Stimulated activated CD4-positive, alpha-beta T cell treated with anti-CD3 and anti-CD28 coated beads, Interleukin-1b, Interleukin-23, amount 100 ng/mL, for 1 hour (primary cell): ENCODE measurements at places on chromosomes 7 and 10.

DNA sequence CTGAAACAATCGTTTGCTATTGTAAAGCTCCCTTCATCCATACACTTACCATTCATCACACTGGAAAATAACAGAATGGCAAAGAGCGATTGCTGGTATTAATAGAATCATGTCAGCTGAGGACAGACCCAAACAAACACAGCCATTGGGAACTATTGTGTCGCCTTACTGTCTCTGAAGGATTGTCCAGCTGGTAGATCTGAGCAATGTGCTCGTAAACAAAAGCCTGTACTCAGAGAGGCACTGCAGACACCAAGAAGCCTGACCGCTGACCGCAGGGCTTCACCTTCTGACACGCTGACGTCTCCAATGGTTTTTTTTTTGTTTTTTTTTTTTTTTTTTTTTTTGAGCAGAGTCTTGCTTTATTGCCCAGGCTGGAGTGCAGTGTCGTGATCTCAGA lies 151.0 kb upstream of the FRMD4A start:
- no peak for DNase-seq

DNA sequence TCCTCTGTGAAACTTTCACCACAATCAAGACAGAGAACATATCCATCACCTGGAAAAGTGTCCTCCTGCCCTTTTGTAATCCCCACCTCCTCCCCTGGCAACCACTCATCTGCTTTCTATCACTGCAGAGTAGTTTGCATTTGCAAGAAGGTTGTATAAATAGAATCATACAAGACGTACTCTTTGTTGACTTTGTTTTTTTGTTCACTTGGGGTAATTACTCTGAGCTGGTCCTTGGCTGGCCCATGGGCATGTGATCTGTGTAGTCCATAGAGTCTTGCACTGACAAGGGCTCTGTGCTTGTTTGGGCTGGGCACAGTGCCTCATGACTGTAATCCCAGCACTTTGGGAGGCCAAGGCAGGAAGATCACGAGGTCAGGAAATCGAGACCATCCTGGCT lies 7.8 kb upstream of the HACD1 start:
- no peak for DNase-seq

GRCh38 chr10:125639846-125640245 lies 43.1 kb downstream of the TEX36 start:
- DNase-seq = no peak

GRCh38 chr10:62426600-62426999 lies 52.4 kb downstream of the ZNF365 start:
- no peak for DNase-seq

- no peak for DNase-seq
Measured at GRCh38 chr7:80517282-80517747, 5.5 kb upstream of the GNAT3 start.

DNA sequence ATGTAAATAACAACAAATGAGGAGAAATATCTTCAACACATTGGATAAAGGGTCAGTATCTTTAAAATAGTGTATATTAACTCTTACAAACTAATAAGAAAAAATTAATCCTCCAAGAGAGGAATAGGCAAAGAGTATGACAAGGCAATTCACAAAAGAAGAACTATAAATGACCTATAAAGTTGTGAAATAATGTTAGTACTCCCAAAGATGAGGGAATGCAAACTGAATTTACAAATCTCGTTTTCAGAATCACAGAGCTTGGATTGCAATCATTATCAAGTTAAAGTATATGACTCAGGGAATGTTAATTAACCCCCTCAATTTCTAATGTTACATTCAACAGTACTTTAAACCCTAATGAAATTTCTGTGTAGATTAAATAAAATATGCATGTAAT lies 87.3 kb upstream of the TARP start:
- DNase-seq = no peak

GRCh38 chr7:131618391-131618790 lies 62.0 kb upstream of the PODXL start:
- DNase-seq = no peak

DNA sequence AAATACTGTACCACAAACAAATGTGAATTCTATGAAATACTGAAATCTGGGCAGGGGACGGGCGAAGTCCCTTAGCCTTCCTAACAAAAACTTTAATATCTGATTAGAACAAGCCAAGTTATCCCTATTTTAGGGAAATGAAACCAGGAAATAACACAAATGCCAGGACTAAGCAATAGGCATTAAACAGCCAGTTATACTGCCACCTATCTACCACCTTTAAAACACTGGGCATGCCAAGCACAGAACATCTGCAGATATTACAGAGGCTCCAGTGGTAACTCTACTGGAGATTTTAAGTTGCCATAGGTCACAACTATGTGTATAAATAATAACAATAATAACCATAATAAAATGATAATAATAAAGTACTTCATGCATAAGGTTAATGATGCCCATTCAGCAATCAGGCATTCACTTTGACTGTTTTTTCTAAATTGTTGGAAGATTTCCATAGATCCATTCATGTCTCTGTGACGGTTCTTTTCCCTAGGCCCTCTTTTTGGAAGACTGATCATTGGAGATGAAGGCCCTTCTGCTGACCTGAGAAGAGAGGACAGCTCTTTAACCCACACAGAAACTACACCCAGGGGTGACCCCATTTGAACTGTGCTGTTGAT lies 195.7 kb downstream of the CACNA2D1 start:
- DNase-seq = no peak
